Psoas muscle (tissue), 8 donors: ENCODE measurements at places on chromosomes 7 and 10. TPM values are rescaled to one million over a fixed set of nuclear protein-coding genes. Genes with fewer than 3 reads are reported as not detected.

Gene TMEM130
- total RNA-seq = not detected

Gene GIMAP4
- total RNA-seq = 14.4 TPM

Gene ABCB1
- 0.40 TPM for total RNA-seq

Gene CYP3A7
- total RNA-seq = not detected

Gene INA
- not detected for total RNA-seq

Gene ENKUR
- total RNA-seq = not detected

Gene PTF1A
- not detected for total RNA-seq
